ENCODE measurements at places on chromosomes 11 and 22. TPM values are rescaled to one million over a fixed set of nuclear protein-coding genes. Genes with fewer than 3 reads are reported as not detected.

Gene CTSW
- not detected for total RNA-seq

Gene SYTL2
- 12.7 TPM for total RNA-seq

Gene MS4A12
- not detected for total RNA-seq

Gene ACP2
- total RNA-seq, result 26.7 TPM

Gene CREB3L1
- 3.8 TPM for total RNA-seq

Gene OR5D14
- not detected for total RNA-seq

Gene CHRM1
- total RNA-seq, result 0.08 TPM

Gene OR6T1
- not detected for total RNA-seq

Gene PAX6
- total RNA-seq, result 1.6 TPM

Gene MRGPRX3
- not detected for total RNA-seq

Gene SLC7A4
- not detected for total RNA-seq

Gene PVALB
- total RNA-seq, result not detected

Gene LINC01488
- total RNA-seq, result not detected

Gene ANKRD49
- total RNA-seq, result 5.8 TPM

Gene FAT3
- total RNA-seq, result 0.53 TPM

Gene AMOTL1
- 7.8 TPM for total RNA-seq

Gene HEPACAM
- not detected for total RNA-seq

Gene RHBDD3
- total RNA-seq, result 27.6 TPM

Gene CEND1
- 2.2 TPM for total RNA-seq

Gene TCIRG1
- total RNA-seq, result 164 TPM

Gene DKK3
- 19.3 TPM for total RNA-seq

Gene SLC29A2
- 7.0 TPM for total RNA-seq

Gene OR6A2
- not detected for total RNA-seq

Gene ST14
- 0.10 TPM for total RNA-seq

Gene IRF7
- 6.0 TPM for total RNA-seq

Gene SLN
- 1.7 TPM for total RNA-seq

Gene HSPB2
- not detected for total RNA-seq

Gene RSF1
- total RNA-seq, result 17.7 TPM

Gene CXCR5
- 0.10 TPM for total RNA-seq
